ENCODE measurements at places on chromosomes 1 and 21. TPM values are rescaled to one million over a fixed set of nuclear protein-coding genes. Genes with fewer than 3 reads are reported as not detected.
A peak's percentile ranks its signal among the peaks of the same experiment; 100 is the strongest.

DNA sequence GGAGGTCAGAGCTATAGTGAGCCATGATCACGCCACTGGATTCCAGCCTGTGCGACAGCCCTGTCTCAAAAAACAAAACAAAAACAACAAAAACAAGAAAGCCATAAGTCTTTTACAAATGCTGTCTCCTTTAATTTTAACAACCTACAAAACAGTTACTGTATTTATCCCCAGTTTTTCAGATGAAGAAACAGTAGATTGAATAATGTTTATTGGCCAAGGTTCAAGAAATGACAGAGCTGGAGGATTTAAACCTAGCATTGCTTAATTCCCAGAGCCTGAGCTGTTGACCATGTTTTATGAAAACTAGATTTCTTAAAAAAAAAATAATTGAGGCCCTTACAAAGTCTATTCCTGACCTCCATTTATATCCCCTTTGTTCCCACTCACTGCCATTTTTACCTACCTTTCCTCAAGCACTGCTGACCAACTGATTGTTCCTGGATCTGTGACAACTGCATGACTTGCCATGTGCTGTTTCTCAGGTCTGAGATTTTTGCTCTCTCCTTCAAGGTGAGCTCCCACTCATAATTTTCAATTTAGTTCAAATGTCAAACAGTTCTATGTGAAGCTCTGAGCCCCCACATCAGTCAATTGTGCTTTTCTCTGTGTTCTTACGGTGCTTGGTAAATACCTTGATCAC is 140.8 kb downstream of the CHRM3 start:
- DNase-seq, result no peak

GRCh38 chr1:165254896-165255625 is 101.5 kb downstream of the LMX1A start:
- no peak for DNase-seq

GRCh38 chr1:64139877-64140276 is 63.5 kb upstream of the UBE2U start:
- no peak for DNase-seq

GRCh38 chr21:27571706-27572105 is 604.8 kb upstream of the ADAMTS5 start:
- DNase-seq, result no peak

GRCh38 chr1:156624814-156625435 is 5.7 kb downstream of the HAPLN2 start:
- no peak for DNase-seq

DNA sequence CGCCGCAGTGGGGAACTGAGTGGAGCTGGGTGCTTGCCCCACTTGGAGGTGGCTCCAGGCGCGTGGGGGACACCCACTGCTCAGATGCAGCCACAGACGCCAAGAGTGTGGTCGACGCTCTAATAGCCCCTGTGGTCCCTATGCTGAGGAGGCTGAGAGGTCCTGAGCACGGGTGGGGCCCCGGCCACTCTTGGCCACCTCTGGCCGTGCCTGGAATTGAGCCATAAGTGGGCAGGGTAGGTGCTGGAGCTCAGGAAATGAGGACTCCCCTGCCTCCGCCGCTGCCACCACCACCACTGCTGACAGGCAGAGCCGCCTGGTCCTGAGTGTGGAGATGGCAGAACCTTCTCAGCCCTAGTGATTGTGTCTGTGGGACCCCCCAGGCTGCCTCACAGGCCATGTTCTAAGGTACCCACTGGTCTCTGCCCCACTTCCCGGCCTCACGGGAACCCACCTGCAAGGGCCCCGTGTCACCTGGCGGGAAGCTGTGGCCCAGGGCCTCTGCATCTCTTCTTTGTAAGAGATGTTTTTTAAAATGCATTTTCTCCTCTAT is 34.6 kb upstream of the DIP2A start:
- DNase-seq, result no peak

GRCh38 chr21:35257413-35257812 is 208.3 kb upstream of the RUNX1 start:
- DNase-seq, result peak; percentile 86

GRCh38 chr1:37575692-37576091 is 19.0 kb downstream of the DNALI1 start:
- DNase-seq, result peak; percentile 60

- no peak for DNase-seq
These were observed 19.5 kb downstream of the USP24 start for GRCh38 chr1:55195521-55196233.

GRCh38 chr1:228338521-228339051 is 68.0 kb downstream of the TRIM11 start:
- DNase-seq, result no peak

DNA sequence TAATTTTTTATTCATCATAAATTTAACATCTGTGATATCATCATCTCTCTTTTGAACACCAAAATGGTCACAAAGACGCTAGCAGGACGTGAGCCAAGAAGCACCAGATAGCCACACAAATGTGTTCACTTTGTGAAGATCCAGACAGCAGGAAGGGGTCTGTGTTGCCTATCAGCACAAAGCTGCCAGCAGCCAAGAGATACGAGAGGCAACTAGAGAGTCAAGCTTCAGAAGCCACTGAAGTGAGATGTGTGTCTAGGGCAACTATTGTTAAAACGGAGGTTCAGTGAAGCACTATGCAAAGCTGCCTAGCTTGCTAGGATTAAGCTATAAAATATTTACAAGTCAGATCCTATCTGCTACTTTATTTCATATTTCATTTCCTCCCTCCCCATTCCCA is 45.3 kb downstream of the NDC1 start:
- no peak for DNase-seq

GRCh38 chr1:232669981-232670747 is 40.2 kb upstream of the SIPA1L2 start:
- peak; percentile 59 for DNase-seq

- DNase-seq, result peak; percentile 4
These were observed at the start of gene AGBL4 for GRCh38 chr1:50023292-50024159. Gene AGBL4 (minus strand): TSS chr1:50023954.

DNA sequence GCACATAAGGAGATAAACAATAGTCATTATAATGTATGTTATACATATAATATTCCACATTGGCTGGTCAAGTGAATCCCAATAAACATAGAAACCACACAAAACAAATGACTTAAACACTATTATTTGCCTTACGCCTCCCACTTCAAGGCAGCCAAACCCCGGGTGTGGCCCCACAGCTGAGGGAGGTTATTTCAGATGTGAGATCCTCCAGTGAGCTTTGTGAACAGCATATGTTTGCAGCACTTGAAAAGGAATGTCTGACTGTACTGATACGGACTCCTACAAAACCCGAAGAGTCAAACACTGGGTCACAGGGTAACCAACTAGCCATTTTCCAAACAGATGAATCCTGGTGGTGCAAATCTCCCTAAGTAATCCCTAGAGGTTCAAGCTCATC is 27.1 kb upstream of the DISP1 start:
- no peak for DNase-seq

GRCh38 chr1:94669198-94669597 is 127.6 kb upstream of the F3 start:
- no peak for DNase-seq

- no peak for DNase-seq
These were observed 5.7 kb downstream of the MT1HL1 start for GRCh38 chr1:236998546-236998945.

DNA sequence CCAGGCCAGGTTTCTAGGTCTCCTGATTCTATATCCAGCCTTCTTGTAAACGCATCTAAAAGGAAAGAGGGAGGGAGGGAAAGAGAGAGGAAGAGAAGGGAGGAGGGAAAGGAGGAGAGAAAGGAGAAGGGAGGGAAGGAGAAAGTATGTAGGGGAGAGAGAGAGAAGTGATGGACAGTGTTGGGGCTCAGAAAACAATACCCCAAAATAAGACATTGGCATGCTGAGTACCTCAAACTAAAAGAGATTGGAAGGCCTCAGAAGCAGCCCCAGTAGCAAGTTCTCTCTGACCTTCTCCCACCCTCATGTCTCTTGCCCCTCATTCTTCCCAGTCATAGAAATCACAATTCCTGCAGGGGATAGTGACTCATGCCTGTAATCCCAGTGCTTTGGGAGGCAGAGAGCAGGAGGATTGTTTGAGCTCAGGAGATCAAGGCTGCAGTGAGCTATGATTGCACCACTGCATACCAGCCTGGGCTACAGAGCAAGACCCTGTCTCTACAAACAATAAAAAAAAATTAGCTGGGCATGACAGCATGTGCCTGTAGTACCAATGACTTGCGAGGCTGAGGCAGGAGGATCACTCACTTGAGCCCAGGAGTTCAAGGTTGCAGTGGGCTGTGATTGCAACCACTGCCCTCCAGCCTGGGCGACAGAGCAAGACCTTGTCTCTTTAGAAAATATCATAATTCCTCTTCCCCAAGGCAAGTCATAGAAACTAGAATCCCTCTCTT is 51.2 kb downstream of the DNTTIP2 start:
- peak; percentile 35 for DNase-seq

DNA sequence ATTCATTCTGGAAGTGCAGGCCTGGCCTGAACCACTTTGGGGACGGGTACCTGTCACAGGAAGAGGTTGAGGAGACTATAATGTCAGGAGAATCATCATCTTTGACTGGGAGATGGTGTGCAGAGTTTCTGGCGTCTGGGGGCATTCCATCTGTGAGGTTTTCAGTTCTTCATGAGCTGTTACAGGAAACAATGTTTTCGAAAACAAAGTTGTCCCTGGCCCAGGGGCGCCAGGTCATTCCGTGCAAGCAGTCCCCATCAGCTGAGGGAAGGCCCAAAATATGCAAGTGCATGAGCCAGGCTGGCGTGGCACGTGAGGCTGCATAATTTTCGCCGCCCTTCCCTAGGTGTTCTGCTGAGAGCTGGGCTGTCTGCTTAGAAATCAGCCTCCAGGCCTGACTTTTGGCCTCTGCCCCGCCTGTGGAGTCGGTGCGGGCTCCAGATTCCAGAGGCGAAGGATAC is 68.4 kb upstream of the ATP5PO start:
- DNase-seq, result no peak

- no peak for DNase-seq
These were observed 166.8 kb upstream of the HMCN1 start for GRCh38 chr1:185567440-185567839.

DNA sequence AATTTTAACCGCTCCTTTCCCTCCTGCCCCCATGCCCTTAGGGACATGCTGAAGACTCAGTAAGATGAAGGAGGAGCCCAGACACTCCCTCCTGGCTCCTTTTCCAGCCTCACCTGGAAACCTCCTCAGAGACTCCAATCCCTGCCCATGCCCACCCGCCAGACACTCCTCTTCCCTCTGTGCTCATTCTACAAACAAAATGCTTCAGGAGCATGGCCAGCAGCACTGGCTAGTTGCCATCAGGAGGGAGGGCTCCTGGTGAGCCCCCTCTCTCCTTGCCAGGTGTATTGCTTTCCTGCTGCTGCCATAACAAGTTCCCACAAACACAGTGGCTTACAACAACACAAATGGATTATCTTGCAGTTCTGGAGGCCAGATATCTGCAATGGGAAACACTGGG is 126.1 kb downstream of the PSMG1 start:
- DNase-seq, result no peak

- DNase-seq, result no peak
These were observed 9.5 kb downstream of the CFH start for GRCh38 chr1:196661345-196661744.

GRCh38 chr1:44575396-44575795 is 98.9 kb downstream of the TMEM53 start:
- DNase-seq, result no peak

- peak; percentile 70 for DNase-seq
These were observed 47.4 kb upstream of the USP25 start for GRCh38 chr21:15682186-15682895.

GRCh38 chr21:35649186-35649585 is 411.1 kb downstream of the SETD4 start:
- DNase-seq, result no peak

DNA sequence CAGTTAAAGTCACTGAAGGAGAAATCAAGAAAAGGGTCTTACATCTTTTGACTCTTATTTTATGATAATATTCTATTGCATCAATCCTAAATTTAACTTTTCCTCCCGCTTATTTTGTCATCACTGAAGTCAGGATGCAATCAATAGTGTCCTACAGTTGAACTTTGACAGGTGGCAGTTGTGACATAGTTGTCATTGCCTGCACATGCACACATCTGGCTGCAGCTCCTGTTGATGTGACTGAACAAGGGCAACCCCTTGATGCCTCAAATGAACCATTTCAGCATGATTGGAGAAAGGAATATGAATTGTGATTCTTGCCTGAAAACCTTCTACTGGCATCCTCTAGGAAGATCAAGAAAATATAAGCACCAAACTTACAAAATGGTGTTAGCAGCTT is 157.7 kb downstream of the NTNG1 start:
- DNase-seq, result no peak

- DNase-seq, result no peak
These were observed 31.1 kb upstream of the BACH1 start for GRCh38 chr21:29267666-29268065.

DNA sequence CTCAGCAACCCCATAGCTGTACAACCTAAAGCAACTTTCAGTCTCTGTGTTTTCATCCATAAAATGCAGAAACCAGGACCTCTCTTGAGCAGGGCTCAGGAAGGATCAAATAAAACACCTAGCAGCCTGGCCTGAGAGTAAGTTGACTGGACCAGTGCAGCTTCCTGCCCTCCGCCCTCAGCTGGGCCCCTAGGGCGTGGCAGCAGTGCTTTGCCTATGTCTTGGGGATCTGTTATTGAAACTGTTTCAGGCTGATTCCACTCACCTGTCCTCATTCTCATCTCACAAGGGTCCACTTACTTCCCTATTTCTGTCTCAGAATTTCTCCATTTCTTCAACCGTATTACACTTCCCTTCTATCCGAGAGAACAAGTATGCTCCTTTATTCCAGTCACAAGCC is 17.3 kb downstream of the LRRC42 start:
- DNase-seq, result no peak

DNA sequence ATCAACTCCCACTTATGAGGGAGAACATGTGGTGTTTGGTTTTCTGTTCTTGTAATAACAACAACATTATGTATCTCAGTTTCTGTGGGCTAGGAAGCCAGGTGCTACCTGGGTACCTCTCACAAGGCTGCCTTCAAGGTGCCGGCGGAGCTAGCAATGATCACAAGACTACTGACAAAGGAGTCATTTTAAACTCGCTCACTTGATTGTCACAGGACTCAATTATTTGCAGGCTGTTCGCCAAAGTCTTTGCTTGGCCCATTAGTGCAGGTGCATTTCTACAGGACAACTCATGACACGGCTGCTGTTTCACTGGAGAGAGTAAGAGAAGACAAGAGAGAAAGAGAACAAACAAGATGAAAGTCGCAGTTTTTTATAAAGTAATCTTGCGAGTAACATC is 1237.4 kb upstream of the TMPRSS15 start:
- no peak for DNase-seq

DNA sequence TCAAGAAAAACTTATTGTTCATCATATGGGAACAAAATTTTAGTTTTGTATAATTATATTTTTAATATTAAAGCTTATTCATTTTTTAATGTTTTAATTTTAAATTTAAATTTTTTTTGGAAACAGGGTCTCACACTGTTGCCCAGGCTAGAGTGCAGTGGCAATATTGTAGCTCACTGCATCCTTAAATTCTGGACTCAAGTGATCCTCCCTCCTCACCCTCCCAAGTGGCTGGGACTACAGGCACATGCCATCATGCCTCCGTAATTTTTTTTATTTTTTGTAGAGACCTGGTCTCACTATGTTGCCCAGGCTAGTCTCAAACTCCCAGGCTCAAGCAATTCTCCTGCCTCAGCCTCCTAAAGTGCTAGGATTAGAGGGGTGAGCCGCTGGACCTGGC is 20.2 kb upstream of the FAM76A start:
- DNase-seq, result no peak

TTC24 gene
- not detected for total RNA-seq

NPHS2 gene
- total RNA-seq, result not detected

CLEC20A gene
- 0.09 TPM for total RNA-seq

MROH7 gene
- total RNA-seq, result 0.17 TPM

BARHL2 gene
- not detected for total RNA-seq

LINGO4 gene
- not detected for total RNA-seq

GIPC2 gene
- 55.5 TPM for total RNA-seq

IVL gene
- not detected for total RNA-seq

RUNX3 gene
- total RNA-seq, result not detected

RIIAD1 gene
- not detected for total RNA-seq

Data from dermis blood vessel endothelial cell (primary cell).